Mesangial cell (primary cell): ENCODE measurements at places on chromosomes 11 and 22. TPM values are rescaled to one million over a fixed set of nuclear protein-coding genes. Genes with fewer than 3 reads are reported as not detected.

Gene MIAT
- total RNA-seq, result under 0.01 and 2.3 TPM in 2 replicates

Gene PLAAT5
- 0.16 and 0.63 TPM in 2 replicates for total RNA-seq

Gene NEFH
- 1.0 and 2.0 TPM in 2 replicates for total RNA-seq

Gene OR8G1
- not detected in 2 replicates for total RNA-seq

Gene CCDC15
- total RNA-seq, result 0.25 and 2.3 TPM in 2 replicates

Gene LIF
- 42.5 and 60.8 TPM in 2 replicates for total RNA-seq

Gene TRABD
- total RNA-seq, result 43.7 and 56.1 TPM in 2 replicates

Gene TRIM68
- 6.2 and 8.1 TPM in 2 replicates for total RNA-seq

Gene RTN4RL2
- 0.16 and 4.4 TPM in 2 replicates for total RNA-seq

Gene AGBL2
- total RNA-seq, result 0.98 and 2.8 TPM in 2 replicates

Gene EMID1
- total RNA-seq, result 1.3 and 4.2 TPM in 2 replicates

Gene INS
- not detected in 2 replicates for total RNA-seq

Gene MS4A4E
- total RNA-seq, result not detected in 2 replicates

Gene DNAJB7
- not detected in 2 replicates for total RNA-seq

Gene MS4A6E
- not detected in 2 replicates for total RNA-seq

Gene PDE3B
- 1.6 and 3.3 TPM in 2 replicates for total RNA-seq
